ENCODE measurements at places on chromosomes 1 and 21. TPM values are rescaled to one million over a fixed set of nuclear protein-coding genes. Genes with fewer than 3 reads are reported as not detected.

The ASAP3 gene
- 19.5 TPM for total RNA-seq

The PLA2G2F gene
- not detected for total RNA-seq

The SOX13 gene
- total RNA-seq: 9.0 TPM

The IER5 gene
- total RNA-seq: 76.5 TPM

The FASLG gene
- not detected for total RNA-seq

The DISC1 gene
- 3.8 TPM for total RNA-seq

The VASH2 gene
- total RNA-seq: 1.0 TPM

The IVL gene
- not detected for total RNA-seq

The GRIK3 gene
- not detected for total RNA-seq

The NBPF6 gene
- not detected for total RNA-seq

The ARHGAP29 gene
- total RNA-seq: 20.5 TPM

The RBM34 gene
- 264 TPM for total RNA-seq

The EFNA3 gene
- total RNA-seq: 0.21 TPM

The SIK1 gene
- 5.3 TPM for total RNA-seq

The KAZN gene
- total RNA-seq: 4.2 TPM

The SHE gene
- total RNA-seq: not detected

The DYNLT4 gene
- total RNA-seq: not detected

The TMEM52 gene
- total RNA-seq: 0.87 TPM

The IFT25 gene
- total RNA-seq: 61.5 TPM

The SV2A gene
- total RNA-seq: 16.6 TPM

The MAP10 gene
- not detected for total RNA-seq

The CCDC27 gene
- total RNA-seq: not detected

The IL19 gene
- total RNA-seq: not detected

The PERM1 gene
- total RNA-seq: not detected

The MPZ gene
- not detected for total RNA-seq

The CFHR4 gene
- total RNA-seq: not detected

The YBEY gene
- total RNA-seq: 18.4 TPM

The S100A7A gene
- total RNA-seq: not detected

The MYBPH gene
- total RNA-seq: not detected

The KIFAP3 gene
- 15.1 TPM for total RNA-seq

The GPR157 gene
- 6.5 TPM for total RNA-seq

The HSD3B2 gene
- total RNA-seq: not detected

The HSD3B1 gene
- total RNA-seq: not detected

The FNDC5 gene
- 0.84 TPM for total RNA-seq

The NOS1AP gene
- not detected for total RNA-seq

The ZBTB48 gene
- 13.4 TPM for total RNA-seq

The ARHGEF10L gene
- 12.8 TPM for total RNA-seq

The CELA2A gene
- total RNA-seq: not detected

The LORICRIN gene
- not detected for total RNA-seq

The CFAP74 gene
- total RNA-seq: not detected
